NCI-H1930 (cell line): ENCODE measurements at places on chromosomes 3 and 15.

DNA sequence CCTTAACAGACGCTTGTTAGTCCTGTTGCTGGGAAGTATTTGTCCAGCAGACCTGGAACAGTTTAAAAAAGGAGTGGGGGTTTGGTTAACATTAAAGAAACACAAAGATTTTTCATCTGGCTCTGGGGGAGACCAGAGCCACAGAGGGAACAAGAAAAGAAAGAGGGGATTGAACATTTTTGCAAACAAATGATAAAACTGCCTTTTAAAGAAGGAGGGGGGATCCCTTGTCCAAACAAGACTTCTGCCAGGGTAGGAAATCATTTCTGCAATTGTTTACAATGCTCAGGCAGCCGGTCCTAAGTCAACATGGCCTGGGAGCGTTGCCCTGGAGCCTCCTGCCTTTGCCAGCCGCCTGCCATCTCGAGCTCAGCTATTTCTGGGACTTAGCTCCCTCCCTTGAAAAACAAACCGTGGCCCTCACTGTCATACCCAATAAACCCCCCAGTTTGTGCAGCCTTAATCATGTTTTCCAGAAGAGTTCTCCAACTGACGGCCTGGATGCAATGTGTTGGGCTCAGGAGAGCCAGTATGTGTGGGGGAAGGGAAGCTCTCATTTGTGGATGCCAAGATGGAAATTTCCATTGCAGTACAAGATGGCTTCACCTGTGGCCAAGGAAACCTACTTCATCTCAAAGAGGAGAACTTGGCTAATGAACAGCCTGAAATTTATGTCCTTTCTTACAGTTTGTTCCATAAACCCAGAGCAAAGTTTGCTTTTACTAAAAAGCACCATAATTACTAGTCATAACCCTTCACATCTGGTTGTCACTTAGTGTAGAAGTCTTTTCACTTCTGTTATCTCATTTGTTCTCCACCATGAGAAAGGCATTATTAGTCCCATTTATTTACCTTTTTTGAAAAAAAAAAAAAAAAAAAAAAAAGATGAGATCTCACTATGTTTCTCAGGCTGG lies 75.9 kb upstream of the RNU6-1 start:
- DNase-seq: peak; percentile 52

GRCh38 chr3:59601486-59601885 lies 551.7 kb upstream of the CFAP20DC start:
- DNase-seq: no peak

- DNase-seq: no peak
Observed at GRCh38 chr3:178736300-178736699, 200.1 kb downstream of the KCNMB2 start.

- no peak for DNase-seq
Observed at GRCh38 chr15:90036806-90037510, 35.8 kb downstream of the ZNF710 start.

GRCh38 chr3:184186184-184186901 lies at the start of gene ABCF3:
TSS of gene ABCF3 (plus strand) at chr3:184186199. CDS start at chr3:184186208, 9 bp downstream.
- DNase-seq: no peak

DNA sequence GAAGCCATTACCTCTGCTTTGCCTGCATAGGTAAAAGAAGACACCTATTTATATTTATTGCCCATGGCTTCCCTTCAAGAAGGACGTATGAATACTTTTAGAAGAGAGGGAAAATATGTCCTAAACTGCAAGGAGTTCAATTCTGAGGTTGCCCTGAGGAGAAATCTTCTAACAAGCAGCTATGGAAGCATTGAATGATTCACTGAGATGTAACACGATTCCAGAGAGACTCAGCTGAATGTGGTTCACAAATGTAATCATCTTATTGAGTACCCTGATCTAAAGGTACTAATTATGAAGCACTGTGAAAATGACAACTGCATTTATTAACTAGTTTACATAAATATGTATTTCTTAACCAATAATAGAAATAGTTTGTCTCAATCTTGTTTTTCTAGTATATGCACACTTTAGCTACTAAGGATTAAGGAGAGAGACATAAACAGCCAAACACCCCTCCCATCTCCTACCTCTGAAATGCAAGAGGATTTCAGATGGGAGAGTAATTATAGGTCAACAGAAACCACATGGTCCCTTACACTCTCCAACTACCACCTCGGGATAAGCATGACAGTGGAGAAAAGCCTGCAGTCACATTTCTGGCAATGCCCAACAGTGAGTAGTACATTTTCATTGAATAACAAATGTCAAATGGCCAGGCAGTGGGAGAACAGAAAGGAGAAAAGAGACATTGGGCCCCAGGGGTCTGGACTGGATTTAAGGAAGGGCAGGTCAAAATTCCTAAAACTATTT lies 506.2 kb upstream of the IL12A start:
- DNase-seq: no peak

DNA sequence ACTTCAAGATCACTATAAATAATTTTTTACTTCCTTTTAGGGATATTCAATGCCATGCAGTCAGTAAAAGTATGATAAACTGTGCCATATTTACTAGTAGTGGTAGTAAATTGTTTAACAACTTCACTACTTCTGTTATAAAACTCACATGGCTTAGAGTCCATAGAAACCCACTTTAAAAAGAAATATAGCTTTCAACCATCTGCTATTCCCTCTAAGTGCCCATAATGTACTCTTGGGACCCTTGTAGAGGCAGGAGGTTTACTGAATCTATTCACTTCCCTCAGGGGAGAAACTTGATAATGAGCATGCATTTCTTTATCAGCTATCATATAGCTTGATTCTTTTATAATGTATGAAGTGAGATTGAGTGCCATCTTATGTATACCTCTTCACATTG lies 1448.4 kb upstream of the ALCAM start:
- no peak for DNase-seq

GRCh38 chr3:68773401-68773800 lies 158.9 kb downstream of the TAFA4 start:
- DNase-seq: no peak

- DNase-seq: no peak
Observed at GRCh38 chr3:185340751-185341150, 22.2 kb upstream of the MAP3K13 start.

DNA sequence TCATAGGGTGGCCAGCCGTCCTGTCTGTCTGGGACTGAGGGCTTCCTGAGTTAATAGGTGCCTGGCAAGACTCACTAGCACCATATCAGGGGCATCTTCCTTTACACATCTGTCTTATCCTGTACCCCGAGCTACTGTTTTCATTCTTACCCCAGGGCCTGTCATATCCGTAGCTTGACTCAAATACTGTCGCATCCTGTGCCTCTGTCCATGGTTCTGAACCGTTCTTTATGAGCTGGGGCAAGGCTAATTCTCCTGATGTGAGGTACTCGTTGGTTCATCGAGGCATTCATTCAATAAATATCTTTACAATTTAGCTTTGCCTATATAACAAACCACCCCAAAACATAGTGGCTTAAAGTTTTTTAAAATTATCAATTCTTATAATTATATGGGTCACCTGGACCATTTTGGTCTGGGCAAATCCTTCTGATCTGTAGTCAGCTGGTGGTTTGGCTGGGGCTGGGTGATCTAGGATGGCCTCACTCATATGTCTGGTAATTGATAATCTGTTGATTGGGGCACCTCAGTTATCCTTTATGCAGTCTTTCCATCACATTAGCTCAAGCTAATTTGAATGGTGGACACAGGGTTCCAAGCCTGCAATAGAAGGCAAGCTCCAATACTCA lies 121.2 kb downstream of the TLE3 start:
- no peak for DNase-seq

- DNase-seq: no peak
Observed at GRCh38 chr3:157581371-157581770, 78.2 kb upstream of the VEPH1 start.

DNA sequence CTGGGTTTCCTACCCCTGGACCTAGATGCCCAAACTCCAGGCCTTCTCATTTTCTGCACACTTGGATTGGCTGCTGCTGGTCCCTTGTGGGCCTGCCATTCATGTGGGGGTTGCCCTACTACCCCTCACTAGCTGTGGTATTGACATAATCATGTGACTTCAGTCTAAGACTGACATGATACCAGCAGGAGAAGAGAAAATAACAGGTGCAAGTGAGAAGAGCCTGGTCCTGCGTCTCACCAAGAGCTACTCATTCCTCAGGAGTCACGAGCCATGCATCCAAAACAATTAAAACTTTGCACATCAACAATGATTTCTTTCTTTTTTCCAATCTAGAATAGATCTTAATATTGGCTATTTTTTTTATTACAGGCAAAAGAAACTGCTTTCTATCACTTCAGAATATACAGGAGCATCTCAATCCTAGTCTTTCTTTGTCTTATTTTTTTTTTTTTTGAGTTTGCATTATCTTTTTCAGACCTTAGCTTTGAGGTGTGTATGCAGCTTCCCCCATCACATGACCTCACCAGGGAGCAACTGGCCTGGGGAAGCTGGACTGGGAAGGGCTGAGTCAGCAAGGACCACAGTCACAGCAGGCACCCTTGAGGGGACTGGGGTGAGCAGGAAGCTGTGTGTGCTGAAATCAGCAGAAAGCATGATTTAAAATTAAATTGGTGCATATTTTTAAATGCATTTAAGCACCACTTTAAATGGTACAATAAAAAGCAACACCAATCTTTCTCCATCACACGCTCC lies 27.6 kb downstream of the SLC9A9 start:
- no peak for DNase-seq

DNA sequence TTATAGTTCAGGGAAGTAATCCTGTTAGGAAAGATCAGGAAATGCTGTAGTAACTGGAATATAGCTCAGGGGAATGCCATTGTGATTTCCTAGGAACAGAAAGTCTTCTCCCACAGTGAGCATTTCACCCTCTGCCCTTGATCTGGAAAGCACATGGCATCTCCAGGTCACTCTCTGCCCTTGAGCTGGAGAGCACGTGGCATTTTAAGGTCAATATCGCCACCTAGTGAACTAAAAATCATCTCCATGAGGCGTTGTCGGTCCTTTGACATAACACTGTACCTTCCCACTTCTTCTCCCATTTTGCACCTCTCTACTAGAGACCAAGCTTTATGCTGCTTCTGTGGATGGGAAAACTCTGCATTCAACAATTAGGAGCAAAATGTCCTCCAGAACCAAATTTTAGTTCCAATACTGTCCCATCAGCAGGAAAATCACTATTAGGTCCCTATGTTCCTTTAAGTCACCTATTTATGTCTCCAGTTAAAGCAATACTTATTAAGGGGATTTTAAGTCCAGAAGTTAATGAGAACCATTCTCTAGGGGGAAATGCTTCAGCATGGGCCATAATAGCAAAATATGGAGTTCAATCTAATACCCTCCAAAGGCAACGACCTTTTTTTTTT lies 54.7 kb upstream of the GK5 start:
- peak; percentile 45 for DNase-seq

DNA sequence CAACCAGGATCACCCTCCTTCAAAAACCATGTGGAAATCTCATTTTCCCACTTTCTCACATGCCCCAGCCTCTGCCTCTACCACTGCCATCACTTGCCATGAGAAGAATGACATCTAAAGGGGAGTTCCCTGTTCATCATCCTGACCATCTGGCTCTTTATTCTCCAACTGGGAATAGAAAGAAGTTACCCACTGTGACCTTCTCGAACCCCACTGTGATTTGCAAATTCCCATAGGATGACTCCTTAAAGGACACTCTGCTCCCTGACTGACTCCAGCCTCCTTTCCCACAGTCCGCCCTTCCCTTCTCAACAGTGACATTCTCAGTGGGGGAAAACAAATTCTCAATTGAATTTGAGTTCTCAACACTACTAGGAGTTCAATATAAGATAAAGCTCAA lies 440.5 kb downstream of the NR2F2 start:
- DNase-seq: no peak

GRCh38 chr3:11624161-11624560 lies 19.6 kb downstream of the VGLL4 start:
- no peak for DNase-seq

GRCh38 chr15:63243101-63243500 lies 34.3 kb upstream of the APH1B start:
- no peak for DNase-seq

DNA sequence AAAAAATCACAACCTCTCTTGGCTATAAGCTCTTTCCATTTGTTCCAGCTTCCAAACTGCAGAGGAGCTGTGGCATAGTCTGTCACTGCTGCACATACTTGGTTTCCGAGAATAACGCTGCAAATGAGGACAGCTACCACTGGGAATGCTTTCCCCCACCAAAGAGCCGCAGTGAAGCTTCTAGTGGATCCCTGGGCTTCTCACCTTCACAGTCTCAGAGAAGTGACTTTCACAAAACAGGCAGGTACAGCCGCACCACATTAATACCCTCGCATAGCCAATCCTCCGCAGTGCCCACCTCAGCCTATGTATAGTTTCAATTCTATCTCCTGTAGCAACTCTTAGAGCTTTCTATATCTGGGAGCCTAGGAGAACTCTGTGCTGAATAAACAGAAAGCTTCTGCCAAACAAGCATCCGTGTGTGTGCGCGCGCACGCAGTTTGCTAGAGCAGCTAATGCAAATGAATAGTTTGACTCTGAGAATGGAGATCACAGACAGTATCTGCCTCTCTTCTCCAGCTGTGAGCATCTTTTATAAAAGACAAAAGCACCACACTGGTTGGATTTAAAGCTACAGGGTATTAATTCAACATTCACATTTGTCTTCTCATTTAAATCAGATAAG lies 81.9 kb upstream of the PLXND1 start:
- peak; percentile 9 for DNase-seq

GRCh38 chr3:177463863-177464262 lies 266.6 kb upstream of the TBL1XR1 start:
- DNase-seq: no peak

- DNase-seq: no peak
Observed at GRCh38 chr3:48931944-48932580, 13.4 kb downstream of the ARIH2 start.

DNA sequence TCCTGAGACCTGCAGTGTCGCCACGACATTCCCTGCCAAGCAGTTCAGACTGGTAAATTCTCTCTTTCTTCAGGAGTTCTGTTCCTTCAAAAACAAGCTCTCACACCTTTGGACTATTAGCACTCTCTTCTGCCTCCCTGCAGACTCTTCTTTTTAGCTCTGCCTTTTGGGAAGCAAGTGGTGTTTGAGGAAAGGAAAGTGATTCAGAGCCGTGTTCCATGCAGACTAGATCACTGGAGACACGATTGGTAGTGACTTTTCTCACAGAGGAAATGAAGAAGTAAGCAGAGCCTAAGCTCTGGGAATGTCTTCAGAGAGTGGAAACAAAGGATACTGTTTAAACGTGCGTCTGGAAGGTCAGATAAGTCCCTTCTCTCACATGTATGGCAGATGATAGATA lies 270.6 kb upstream of the TPRG1 start:
- no peak for DNase-seq

GRCh38 chr15:96421178-96421601 lies 90.7 kb downstream of the NR2F2 start:
- DNase-seq: no peak

DNA sequence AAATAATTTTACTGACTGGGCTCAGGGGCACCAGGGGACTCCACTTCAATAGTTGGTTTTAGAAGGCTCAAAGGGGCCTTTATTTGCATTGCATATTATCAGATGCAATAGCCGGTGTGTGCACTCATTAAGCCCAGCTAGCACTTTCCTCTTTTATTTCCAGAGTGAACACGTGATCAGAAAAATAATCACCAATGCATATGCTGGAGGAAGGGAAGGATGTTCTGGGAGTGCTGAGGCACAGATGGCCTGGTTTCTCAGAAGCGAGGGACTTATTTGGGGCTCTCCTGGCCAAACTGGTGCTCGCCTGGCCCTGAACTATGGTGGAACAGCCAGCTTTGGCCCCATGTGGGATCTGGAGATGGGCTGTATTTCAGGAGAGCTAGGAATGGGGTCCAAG lies 60.4 kb upstream of the SEC13 start:
- DNase-seq: no peak

GRCh38 chr3:170840291-170840859 lies 29.6 kb downstream of the RPL22L1 start:
- DNase-seq: no peak
